Progenitor cell of endocrine pancreas (in vitro differentiated cells): ENCODE measurements at places on chromosomes 5 and 9.

GRCh38 chr5:138159666-138160065 lies 18.8 kb downstream of the BRD8 start:
- no peaks in the 10 kb centered on the region for H3K27me3 ChIP-seq
- no peak for DNase-seq
- H3K36me3 ChIP-seq: peaks cover 52% of the 10 kb centered on the region
- no peak overlapping the region for H3K27ac ChIP-seq
- no peaks in the 10 kb centered on the region for H3K4me1 ChIP-seq

- peaks cover 3% of the 10 kb centered on the region for H3K27me3 ChIP-seq
- peaks cover 9% of the 10 kb centered on the region for H3K4me1 ChIP-seq
- no peak overlapping the region for H3K27ac ChIP-seq
- no peak for DNase-seq
These were observed 73.8 kb upstream of the IL12B start for GRCh38 chr5:159403906-159404681.

GRCh38 chr5:126368239-126368812 lies 54.9 kb upstream of the GRAMD2B start:
- no peaks in the 10 kb centered on the region for H3K36me3 ChIP-seq
- H3K4me1 ChIP-seq: peaks cover 59% of the 10 kb centered on the region
- no peak overlapping the region for H3K4me3 ChIP-seq
- no peaks in the 10 kb centered on the region for H3K27me3 ChIP-seq

GRCh38 chr5:14440582-14441431 lies 140.8 kb upstream of the OTULINL start:
- H3K27ac ChIP-seq: peak overlapping the region; percentile 81
- no peaks in the 10 kb centered on the region for H3K27me3 ChIP-seq
- DNase-seq: no peak
- H3K36me3 ChIP-seq: peaks cover 26% of the 10 kb centered on the region
- H3K4me3 ChIP-seq: no peak overlapping the region

GRCh38 chr5:58718269-58718978 lies 135.5 kb downstream of the RAB3C start:
- no peak overlapping the region for H3K27ac ChIP-seq
- DNase-seq: no peak
- peaks cover 5% of the 10 kb centered on the region for H3K36me3 ChIP-seq
- H3K27me3 ChIP-seq: no peaks in the 10 kb centered on the region
- H3K4me3 ChIP-seq: no peak overlapping the region

DNA sequence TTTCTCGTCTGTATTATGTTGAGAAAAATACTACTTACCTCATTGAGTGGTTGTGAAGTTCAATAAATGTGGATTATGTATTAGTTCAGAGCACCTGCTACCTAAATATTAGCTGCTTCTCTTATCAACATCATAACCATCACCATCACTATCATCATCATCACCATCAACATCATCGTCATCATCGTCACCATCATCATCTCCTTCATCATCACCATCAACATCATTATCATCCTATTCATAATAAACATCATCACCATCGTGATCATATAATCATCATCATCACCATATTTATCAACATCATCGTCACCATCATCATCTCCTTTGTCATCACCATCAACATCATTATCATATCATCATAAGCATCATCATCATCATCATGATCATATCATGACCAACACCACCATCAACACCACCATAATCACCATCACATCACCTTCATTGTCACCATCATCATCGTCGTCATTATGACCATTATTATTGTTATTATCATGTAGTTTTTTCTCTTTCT lies 181.0 kb upstream of the ADCY2 start:
- DNase-seq: no peak
- no peaks in the 10 kb centered on the region for H3K4me1 ChIP-seq
- H3K27ac ChIP-seq: no peak overlapping the region
- no peak overlapping the region for H3K4me3 ChIP-seq
- no peaks in the 10 kb centered on the region for H3K36me3 ChIP-seq

- H3K4me3 ChIP-seq: no peak overlapping the region
- no peaks in the 10 kb centered on the region for H3K4me1 ChIP-seq
- DNase-seq: no peak
- H3K27ac ChIP-seq: no peak overlapping the region
- peaks cover 3% of the 10 kb centered on the region for H3K27me3 ChIP-seq
These were observed 502.8 kb upstream of the PAPPA start for GRCh38 chr9:115650768-115651167.

- peak overlapping the region; percentile 34 for H3K27ac ChIP-seq
- no peak overlapping the region for H3K4me3 ChIP-seq
- peaks cover 3% of the 10 kb centered on the region for H3K4me1 ChIP-seq
- no peaks in the 10 kb centered on the region for H3K36me3 ChIP-seq
- DNase-seq: no peak
These were observed 211.2 kb downstream of the NXNL2 start for GRCh38 chr9:88746029-88746742.

DNA sequence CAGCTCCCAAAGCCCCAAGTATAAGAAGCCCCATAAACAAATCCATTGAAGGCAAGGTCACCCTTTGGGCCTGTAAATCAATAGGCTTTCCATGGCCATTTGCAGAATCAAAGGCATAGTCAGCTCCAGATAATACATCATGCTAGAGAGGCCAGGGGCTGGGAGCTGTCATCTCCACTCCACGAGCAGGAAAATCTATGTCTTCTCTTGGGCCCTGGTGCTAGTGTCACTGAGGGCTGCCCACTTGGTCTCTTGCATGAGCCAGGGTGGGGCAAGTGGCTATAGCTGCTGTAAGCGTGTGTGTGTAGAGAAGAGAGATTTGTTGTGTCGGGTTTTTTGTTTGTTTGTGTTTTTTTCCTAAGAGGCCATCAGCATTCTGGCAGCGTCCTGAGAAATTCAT lies 90.0 kb upstream of the ZNF618 start:
- H3K27me3 ChIP-seq: peaks cover 39% of the 10 kb centered on the region
- H3K36me3 ChIP-seq: no peaks in the 10 kb centered on the region
- no peak for DNase-seq
- no peak overlapping the region for H3K4me3 ChIP-seq

DNA sequence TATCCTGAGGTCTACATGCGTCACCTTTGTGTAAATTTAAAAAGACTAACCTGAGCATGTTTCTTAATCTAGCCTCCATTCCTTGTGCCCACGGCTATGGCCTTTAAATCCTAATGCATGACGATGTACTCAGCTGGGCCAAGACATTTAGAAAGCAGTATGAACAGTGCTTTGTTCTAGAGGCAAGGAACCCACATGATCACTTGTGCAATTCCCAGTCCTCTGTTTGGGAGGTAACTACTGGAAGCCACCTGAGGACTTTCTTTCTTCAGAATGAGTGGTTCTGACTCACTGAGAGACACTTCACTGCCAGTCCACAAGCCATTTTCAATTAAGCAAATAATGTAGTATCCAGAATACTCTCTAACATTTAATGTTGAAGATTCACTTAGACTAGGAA lies 181.3 kb downstream of the RAB3C start:
- H3K27ac ChIP-seq: no peak overlapping the region
- no peak for DNase-seq
- no peak overlapping the region for H3K4me3 ChIP-seq
- no peaks in the 10 kb centered on the region for H3K27me3 ChIP-seq
- H3K4me1 ChIP-seq: peaks cover 6% of the 10 kb centered on the region

DNA sequence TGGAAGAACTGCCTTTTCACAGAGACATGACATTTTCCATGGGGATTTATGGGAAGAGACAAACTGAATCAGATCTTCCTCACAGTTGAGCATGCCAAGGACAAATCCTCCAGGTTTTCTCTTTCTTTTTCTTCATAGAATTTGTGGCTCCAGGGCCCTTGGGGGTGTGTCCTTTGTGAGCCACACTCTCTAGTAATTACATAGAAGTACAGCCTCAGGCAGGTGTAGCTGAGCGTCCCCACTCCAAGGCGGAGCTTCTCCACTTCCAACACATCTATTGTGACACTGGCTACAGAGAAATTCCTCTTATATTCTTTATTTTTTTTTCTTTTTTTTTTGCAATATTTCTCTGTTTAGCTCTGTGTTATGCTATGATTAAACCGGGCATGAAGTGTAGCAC lies 420.5 kb upstream of the CD180 start:
- H3K36me3 ChIP-seq: no peaks in the 10 kb centered on the region
- H3K27ac ChIP-seq: no peak overlapping the region
- no peak for DNase-seq
- no peak overlapping the region for H3K4me3 ChIP-seq
- no peaks in the 10 kb centered on the region for H3K27me3 ChIP-seq
- peaks cover 10% of the 10 kb centered on the region for H3K4me1 ChIP-seq

GRCh38 chr5:120532835-120533234 lies 68.7 kb downstream of the PRR16 start:
- no peaks in the 10 kb centered on the region for H3K36me3 ChIP-seq
- H3K27me3 ChIP-seq: no peaks in the 10 kb centered on the region
- H3K4me1 ChIP-seq: no peaks in the 10 kb centered on the region
- H3K4me3 ChIP-seq: no peak overlapping the region
- no peak overlapping the region for H3K27ac ChIP-seq
- DNase-seq: no peak

DNA sequence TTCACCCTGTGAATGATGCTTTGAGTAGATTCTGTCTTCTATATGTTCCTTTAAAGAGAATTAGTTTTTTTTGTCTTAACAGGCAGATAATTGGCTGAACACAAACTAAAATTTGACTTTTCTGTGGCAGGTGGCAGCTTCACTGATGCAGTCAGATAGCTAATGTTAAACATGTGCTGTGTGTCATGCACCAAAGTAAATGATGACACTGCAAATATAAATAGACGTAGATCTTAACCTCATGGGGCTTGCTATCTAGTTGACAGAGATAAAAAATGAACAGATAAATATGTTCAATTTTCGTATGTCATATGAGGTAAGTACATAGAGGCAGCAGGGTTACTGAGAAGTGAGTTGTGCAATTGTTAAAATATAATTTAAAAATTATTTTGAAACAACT lies 82.7 kb downstream of the PARP8 start:
- no peak for DNase-seq
- H3K27me3 ChIP-seq: no peaks in the 10 kb centered on the region
- H3K4me1 ChIP-seq: peaks cover 7% of the 10 kb centered on the region
- no peak overlapping the region for H3K4me3 ChIP-seq
- H3K27ac ChIP-seq: no peak overlapping the region

DNA sequence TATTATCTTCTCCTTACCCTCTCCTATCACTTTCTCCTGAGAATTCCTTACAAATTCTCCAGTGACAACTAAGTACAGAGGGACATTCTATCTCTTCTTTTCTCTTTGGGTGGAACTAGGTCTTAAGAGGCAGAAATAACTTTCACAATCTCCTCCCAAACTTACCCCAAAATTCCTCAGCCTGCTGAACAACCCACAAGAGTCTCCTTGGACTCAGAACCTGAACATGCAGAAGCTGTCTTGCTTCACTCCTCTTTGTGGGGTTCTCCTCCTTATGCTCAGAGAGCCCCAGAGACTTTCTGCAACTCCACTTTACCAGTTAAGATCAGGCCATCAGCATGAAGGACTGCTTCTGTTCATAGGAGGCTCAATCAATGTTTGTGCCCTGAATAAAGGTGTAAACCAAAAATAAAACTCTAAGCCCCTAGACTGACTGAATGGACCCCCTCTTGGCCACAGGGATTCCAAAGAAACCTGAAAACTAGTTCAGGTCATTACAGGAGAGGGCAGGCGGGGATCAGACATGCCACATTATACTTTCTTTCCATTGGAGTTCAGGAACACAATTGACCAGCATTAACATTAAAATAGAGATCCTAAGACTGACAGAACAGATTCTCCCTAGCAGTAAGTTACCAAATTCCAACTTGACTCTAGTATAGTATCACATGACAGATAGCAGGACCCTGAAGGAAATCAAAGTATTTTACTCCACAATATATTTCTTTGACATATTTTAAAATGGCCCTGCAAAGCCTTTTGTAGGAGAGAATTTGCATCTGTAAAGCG lies 179.7 kb upstream of the FBXL17 start:
- H3K4me3 ChIP-seq: no peak overlapping the region
- H3K27me3 ChIP-seq: no peaks in the 10 kb centered on the region

GRCh38 chr9:75658301-75658905 lies 232.1 kb upstream of the PCSK5 start:
- H3K27me3 ChIP-seq: no peaks in the 10 kb centered on the region
- DNase-seq: no peak
- no peak overlapping the region for H3K27ac ChIP-seq
- no peak overlapping the region for H3K4me3 ChIP-seq
- H3K4me1 ChIP-seq: no peaks in the 10 kb centered on the region
- H3K36me3 ChIP-seq: no peaks in the 10 kb centered on the region

DNA sequence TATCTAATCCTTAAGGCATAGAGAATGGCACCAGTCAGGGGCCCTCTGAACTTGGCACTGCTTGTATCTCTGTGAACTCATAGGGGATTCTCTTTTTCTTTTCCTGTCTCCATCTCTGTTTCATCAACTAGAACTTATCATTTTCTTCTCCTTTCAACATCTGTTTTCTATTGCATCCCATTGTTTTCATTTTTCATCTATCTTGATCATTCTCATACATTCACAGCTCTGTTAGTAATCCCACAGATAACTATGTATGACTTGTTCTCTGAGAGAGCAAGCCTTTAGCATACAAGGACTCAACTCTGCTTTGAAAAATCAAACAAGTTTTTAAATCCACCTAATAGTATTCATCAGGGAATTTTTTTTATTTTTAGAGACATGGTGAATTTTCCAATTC lies 264.3 kb downstream of the ARRDC3 start:
- no peak overlapping the region for H3K27ac ChIP-seq
- no peak overlapping the region for H3K4me3 ChIP-seq
- no peaks in the 10 kb centered on the region for H3K27me3 ChIP-seq

- peaks cover 5% of the 10 kb centered on the region for H3K27me3 ChIP-seq
- DNase-seq: no peak
- no peak overlapping the region for H3K4me3 ChIP-seq
- peaks cover 1% of the 10 kb centered on the region for H3K36me3 ChIP-seq
- H3K27ac ChIP-seq: no peak overlapping the region
These were observed 125.3 kb upstream of the ABCA1 start for GRCh38 chr9:105053209-105053652.

DNA sequence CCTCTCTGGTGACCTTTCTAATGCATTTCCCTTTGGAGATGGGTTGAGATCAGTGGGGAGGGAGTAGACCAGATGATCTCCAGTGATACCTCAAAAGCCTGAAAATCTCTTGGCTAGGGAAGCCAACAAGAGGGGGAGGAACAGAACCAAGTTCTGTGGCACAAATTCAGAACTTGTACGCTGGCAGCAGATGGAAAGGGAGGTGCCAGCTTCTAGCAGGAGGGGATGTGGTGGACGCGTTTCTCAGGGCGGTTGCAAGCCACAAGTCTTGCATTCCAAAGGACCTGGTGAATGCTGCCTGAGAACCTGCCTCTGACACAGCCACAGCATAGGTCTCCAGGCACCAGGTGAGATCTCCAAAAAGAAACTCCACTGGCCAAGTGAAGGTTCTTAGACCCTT lies 13.4 kb downstream of the SLIT3 start:
- H3K4me3 ChIP-seq: no peak overlapping the region
- no peaks in the 10 kb centered on the region for H3K4me1 ChIP-seq
- no peak for DNase-seq
- no peaks in the 10 kb centered on the region for H3K36me3 ChIP-seq
- no peaks in the 10 kb centered on the region for H3K27me3 ChIP-seq
- no peak overlapping the region for H3K27ac ChIP-seq

GRCh38 chr9:91953718-91954117 lies 3.7 kb upstream of the ROR2 start:
- H3K4me1 ChIP-seq: peaks cover 15% of the 10 kb centered on the region
- peaks cover 31% of the 10 kb centered on the region for H3K27me3 ChIP-seq
- no peak overlapping the region for H3K4me3 ChIP-seq
- H3K27ac ChIP-seq: no peak overlapping the region
